Tongue (tissue), 3 donors: ENCODE measurements at places on chromosomes 1 and 21. TPM values are rescaled to one million over a fixed set of nuclear protein-coding genes. Genes with fewer than 3 reads are reported as not detected.

Gene FRRS1
- total RNA-seq = 11.9 TPM

Gene TNFRSF8
- not detected for total RNA-seq

Gene AADACL3
- total RNA-seq = not detected

- DNase-seq = peak; percentile 98
These were observed 32.9 kb downstream of the DUSP10 start for GRCh38 chr1:221708987-221709386.

DNA sequence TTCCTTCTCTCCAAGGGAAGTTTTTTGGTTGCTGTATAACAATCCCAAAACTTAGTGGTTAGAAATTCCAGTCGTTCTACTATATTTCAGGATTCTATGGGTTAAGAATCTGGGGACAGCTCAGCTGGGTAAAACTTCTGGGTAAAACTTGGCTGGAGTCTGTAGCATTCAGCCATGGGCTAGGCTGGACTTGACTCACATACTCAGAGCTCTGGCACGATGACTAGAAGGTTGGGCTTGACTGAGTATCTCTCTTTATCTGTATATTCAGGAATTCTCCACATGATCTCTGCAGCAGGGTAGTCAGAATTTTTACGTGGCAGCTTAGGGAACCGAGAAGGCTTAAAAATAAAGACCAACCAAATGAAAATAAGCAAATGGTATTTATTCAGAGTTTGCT, 28.2 kb upstream of the HRNR start:
- DNase-seq = no peak

DNA sequence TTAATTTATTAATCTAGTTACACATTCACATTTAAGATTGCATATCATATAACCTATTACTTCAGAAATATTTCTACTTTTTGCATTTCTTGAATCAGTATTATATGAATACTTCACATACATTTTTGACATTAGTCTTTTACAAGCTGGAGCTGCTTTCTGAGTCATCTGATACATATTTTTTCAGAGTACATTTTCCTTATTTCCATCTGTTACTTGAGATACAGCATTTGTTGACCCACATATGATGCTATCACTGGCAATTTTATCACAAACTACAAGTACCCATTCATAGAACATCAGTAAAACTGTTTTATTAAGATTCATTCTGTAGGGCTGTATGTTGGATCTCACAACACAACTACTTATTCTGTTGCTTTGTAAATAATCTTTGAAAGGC, 367.2 kb upstream of the ST6GALNAC5 start:
- no peak for DNase-seq

Gene BTBD19
- 5.0 TPM for total RNA-seq

- no peak for DNase-seq
These were observed at the start of gene GSTM1 for GRCh38 chr1:109687641-109688499. Gene GSTM1 (plus strand): TSS chr1:109687817. CDS start chr1:109687874, 57 bp downstream.

DNA sequence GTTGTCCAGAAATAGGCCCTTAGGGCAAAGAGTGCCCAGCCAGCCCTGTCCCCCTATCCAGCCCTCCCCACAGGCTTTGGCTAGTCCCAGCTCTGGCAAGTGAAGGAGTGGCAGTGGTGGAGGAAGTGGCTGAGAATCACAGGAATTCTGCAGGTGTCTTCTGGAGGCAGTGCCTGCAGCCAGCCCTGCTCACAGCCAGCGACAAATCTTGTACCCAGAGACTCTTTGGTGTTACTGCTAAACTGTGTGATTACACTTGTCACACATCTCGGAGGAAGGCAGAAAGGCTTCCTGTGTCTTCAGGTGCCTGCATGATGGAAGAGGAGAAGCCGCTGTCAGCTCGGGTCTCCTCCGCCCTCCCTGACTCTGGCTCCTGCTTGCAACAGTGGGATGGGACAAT, 71.6 kb upstream of the GRIK3 start:
- DNase-seq = no peak

GRCh38 chr1:63368131-63368530, 704 bp downstream of the ALG6 start:
- DNase-seq = no peak

- DNase-seq = no peak
These were observed 127.4 kb downstream of the UBE2U start for GRCh38 chr1:64330839-64331238.

DNA sequence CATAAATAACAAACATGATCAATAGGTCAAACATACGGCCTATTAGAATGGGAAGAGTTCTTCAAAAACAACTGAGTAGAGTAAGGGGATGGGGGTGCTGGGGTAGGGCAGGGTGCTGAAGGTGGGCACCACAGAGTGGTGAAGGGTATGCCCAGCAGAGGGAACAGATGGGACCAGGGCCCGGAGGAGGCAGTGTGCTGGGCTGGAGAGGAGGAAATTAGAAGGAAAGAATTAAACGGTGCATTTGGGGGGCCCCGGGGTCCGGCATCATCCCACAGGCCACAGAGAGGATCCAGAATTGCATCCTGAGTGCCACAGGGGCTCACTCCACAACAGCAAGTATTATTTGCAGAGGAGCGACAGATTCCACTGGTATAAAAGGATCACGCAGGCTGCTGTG, 94.5 kb downstream of the GLIS1 start:
- no peak for DNase-seq

- DNase-seq = no peak
These were observed 23.2 kb downstream of the TNNT2 start for GRCh38 chr1:201354151-201354900.

DNA sequence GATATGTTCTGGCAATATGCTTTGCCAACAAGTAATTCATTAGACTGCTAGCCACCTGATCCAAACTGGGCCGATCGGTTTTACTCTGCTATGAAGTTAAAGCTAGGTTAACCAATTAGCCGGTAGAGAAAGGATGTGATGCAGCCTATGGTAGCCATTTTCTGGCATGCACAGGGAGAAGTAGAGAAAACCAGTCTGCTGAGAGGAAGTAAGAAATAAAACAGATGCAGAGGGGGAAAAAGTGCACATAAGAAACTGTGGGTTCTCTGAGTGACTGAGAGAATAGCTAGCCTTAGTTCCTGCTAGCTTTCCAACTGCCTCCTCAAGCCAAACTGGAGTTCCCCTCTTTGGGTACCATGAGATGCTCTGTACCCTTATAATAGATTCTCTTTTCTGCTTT, 52.8 kb downstream of the ARID4B start:
- no peak for DNase-seq

DNA sequence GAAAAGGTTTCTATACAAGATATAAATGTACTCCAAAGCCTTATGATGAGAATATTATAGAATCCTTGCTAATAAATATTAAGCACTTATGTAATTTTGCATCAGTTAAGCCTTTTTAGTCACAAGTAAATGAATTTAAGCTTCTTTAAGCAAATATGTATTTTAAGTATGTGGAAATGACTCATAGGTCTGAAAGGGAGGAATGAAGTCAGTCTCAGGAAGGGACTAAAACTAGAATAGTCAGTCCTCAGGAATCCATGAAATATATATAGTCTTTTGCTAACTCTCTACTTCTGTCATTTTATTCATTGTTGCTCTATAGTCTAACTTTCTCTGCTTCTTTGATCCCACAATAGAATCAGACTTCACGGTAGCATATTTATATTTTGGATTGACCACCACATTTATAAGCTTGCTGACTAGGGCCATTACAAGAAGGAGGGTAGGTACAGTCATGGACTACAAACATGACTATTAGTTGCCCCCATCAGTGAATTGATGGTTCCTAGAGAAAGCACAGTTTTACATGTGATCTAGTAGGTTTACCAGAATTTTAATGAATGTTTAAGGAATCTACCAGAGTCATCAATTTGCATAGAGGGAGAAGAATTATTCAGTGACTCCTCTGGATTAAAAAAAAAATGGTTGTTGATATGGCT, 20.2 kb upstream of the RABGGTB start:
- no peak for DNase-seq

Gene TIAM1
- 28.0 TPM for total RNA-seq

DNA sequence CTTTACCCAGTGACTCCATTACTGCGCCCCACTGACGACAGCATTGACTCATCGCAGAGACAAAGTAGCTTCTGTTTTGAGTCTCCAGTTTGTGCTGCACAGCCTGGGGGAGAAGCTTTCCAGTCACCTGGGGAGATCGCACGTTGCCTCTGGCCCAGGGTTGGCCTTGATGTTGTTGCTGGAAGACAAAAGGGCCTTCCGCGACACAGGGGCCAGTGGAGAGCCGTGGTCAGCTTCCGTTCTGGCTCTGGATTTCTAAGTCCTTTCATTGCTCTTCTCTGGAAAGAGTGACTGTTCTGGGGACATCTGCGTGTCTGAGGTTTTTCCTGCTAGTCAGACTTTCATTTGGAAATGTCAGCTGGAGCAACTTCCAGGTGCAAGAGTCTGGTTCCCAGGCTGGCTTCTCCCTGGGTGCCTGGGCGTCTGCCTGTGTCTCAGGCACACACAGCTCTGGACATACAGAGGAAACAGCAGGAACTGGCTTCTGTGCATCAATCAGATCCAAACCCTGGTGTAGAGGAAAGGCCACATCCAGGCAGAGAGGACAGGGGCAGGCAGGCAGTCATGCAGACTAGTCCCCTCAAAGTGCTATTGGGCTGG, 257.0 kb downstream of the SIPA1L2 start:
- DNase-seq = peak; percentile 62

DNA sequence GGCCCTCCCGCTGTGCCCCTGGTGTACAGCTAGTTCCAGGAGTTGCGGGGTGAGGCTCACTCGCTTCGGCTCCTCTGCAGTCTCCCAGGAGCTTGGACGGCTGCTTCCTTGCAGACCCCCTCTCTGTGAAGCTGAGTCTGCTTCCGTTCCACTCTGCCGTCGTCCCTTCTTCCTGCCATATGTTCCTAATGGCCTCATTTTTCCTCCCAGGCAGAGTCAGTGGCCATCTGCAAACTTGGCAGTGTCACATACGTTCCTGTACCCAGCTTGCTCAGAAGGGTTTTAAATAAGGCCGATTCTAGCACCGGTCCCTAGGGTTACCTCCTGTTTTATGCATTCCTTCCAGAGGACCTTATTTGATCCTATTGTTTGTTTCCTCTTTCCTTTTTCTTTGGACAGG, 21.3 kb downstream of the ACTL8 start:
- no peak for DNase-seq

DNA sequence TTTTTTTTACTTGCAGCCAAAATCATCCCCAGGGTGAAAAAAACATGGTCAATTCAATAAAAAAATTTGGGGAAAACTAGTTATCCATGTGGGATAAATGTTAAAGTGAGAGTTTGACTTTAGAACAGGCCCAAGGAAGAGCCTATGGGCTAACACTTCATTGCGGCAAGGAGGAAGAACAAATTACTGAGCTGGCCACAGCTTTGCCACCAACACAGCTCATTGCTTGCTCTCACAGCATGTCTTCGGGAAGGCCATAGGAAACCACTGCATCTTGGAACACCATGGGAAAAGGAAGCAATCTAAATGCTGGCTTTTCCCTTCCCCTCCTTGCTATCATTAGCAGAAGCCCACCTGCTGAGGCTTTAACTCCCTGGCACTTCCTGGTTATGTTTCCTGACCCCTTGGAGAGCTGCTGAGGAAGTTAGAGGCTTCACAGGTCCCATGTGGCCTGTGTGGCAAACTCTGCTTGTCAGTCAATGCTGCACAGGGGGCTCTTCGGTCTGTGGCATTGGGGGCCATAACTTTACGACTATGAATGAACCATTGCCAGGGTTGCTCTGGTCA, 86.0 kb downstream of the SLC25A24 start:
- no peak for DNase-seq

DNA sequence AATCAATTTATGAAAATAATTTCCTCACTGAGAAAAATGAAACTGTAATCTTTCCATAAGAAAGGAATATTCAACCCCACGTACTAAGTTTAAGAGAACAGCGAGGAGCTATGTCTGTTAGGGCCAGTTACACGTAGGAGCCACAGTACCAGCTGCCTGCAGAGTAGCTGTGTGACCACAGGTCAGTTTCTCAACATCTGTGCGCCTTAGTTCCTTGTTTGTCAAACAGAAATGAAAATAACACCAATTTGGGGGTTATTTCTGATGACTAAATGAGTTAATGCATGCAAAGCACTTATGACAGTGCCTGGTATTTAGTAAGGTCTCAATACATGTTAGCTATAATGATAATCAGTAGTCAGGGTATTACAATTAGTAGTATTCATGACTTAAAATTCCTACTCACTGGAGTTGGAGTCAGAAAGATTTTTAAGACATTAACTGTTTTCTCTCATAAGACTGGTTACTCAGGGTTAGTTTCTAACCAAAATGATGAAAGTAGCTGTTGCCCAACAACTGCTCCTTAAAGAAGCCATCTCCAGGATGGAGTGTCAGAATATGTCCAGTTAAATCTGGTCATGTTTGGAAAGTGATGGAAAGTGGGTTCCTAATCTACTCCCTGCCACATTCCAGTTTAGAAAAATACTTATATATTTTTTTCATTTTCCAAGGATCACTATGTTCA, 85.8 kb upstream of the ZNF648 start:
- DNase-seq = no peak

- no peak for DNase-seq
These were observed 45.2 kb upstream of the HAO2 start for GRCh38 chr1:119323216-119323982.

Gene TMIGD3
- not detected for total RNA-seq

Gene CHD1L
- total RNA-seq = 32.7 TPM
